ENCODE measurements at places on chromosomes 13 and 19.

GRCh38 chr19:27744926-27745768 lies 1467.8 kb downstream of the UQCRFS1 start:
- no peak for DNase-seq

DNA sequence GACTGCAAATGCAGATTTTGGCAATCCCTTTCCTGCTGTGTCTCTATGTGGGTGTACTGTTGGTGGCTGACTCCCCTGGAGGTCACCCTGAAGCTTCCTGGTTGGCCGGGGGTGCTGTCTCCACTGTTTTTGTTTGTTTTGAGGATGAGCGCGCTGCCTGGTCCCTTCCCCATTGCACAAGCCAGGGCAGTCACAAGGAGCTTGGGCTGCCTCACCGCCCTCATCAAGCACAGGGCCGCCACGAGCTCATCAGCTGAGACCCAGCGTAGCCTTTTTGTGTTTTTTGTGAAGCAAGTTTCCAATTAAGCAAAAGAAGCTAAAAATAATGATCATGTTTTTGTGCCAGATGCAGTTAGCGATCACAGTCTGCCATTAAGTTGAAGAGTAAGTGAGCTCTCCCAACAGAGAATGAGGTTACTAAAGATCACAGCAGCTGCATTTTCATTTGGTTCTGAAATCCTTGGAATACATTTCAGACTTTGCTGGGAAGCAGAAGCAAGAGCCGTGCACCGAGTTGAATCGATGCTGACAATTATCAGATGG lies 57.8 kb downstream of the GGACT start:
- DNase-seq, result no peak

GRCh38 chr19:1286487-1287353 lies 1.0 kb downstream of the EFNA2 start:
- no peak for DNase-seq

DNA sequence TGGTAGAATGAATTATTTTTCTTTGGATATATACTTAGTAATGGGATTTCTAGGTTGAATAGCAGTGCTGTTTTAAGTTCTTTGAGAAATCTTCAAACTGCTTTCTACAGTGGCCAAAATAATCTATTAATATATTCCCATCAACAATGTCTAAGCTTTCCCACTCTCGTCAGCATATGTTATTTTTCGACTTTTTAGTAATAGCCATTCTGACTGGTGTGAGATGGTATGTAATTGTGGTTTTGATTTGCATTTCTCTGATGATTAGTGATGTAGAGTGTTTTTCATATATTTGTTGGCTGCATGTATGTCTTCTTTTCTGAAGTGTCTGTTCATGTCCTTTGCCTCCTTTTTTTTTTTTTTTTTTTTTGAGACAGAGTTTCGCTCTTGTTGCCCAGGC lies 90.2 kb upstream of the CSNK1A1L start:
- DNase-seq, result no peak

DNA sequence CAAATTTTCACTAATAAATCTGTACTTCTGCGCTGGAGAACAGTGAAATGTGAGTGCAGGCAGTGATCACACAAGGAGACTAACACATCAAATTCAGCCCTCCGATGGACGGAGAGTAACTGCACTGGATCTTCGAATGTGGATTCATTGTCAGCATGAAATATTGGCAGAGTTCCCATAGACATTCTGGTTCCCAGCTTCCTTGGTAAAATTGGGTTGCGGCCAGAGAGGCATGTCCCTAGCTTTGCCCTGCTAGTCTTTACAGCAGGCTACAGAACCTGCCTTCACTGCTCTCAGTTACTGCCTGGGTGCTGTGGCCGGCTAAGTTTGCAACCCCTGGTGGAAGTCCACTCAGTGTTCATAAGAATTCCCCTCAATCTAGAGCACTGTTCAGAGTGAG lies 32.3 kb upstream of the UQCRFS1 start:
- DNase-seq, result no peak

Measured in HFF-Myc (cell line).